NCI-H524 treated with DMSO at 0.1 percent for 48 hours (cell line): ENCODE measurements at places on chromosomes 5 and 9.

DNA sequence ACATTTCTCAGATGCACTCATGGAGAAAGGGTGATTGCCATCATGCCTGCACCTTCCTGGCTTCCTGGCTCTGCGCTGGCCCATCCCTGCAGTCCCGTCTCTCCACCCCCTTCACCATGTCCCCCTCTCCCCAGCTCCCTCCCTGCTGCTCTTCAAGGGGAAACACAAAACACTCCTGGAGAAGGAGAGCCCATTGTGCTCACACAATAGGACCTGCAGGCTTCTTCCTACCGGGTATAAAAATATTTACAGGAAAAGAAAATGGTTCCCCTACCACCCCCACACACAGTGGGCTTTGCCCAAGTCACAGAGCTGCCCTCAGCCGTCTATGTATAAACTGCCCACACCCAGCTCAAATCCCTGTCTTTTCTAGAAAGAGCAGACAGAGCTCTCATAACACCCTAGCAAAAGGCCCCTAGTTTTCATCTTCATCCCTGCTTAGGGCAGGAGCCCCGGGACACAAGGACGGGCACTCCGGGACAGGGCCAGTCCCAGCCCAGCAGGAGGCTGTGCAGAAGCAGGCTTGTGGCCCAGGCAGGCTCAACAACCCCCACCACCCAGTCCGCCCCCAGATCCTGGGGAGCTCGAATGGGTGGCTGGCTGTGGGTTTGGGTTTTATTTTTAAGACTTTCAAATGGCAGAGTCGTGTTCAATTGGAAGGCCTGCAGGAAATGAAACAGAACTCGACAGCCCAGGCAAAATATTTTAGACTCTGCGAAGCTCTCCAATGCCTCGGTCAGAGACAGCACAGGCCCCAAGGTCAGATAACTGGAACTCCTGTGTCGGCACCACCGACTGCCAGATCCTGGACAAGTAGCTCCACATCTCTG lies 77.3 kb downstream of the LRSAM1 start:
- no peak for DNase-seq

DNA sequence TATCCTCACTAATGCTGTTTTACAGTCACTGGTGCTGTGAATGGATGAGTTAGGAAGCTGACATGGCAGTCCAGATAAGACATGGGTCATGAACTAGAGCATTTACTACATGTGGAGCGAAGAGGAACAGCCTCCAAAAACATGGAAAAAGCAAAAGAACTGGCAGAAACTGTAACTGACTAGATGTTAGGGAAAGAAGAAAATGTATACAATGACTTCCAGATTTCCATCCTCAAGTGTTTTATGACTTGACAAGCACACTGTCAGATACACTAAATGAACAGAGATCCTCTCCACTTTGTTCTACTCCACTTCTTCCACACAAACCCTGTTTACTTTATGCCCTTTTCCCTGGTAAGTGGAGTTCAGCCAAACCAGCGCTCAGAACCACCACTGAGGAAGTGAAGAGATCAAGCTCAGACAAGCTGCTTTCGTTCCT lies 11.5 kb downstream of the HMGCS1 start:
- DNase-seq: no peak

DNA sequence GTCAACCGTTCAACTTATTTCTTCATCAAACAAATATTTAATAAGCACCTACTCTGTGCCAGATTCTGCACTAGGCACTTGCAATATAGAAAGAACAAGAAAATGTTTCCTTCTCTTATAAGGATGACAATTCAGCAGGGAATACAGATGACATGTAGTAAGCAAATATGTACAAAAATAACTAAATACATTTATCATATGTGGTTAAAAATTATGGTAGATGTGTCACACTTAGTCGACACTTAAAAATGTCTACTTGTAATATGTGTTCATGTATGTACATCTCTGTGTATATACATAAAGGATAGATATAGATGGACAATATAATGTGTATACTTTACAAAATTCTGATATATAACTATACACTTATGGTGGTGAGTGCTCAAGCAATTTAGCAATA lies 417.0 kb upstream of the MEF2C start:
- DNase-seq: no peak

GRCh38 chr5:170336065-170336464 lies 38.5 kb upstream of the LCP2 start:
- no peak for DNase-seq

- DNase-seq: no peak
Measured at GRCh38 chr5:80834710-80835109, 125.5 kb upstream of the RASGRF2 start.

DNA sequence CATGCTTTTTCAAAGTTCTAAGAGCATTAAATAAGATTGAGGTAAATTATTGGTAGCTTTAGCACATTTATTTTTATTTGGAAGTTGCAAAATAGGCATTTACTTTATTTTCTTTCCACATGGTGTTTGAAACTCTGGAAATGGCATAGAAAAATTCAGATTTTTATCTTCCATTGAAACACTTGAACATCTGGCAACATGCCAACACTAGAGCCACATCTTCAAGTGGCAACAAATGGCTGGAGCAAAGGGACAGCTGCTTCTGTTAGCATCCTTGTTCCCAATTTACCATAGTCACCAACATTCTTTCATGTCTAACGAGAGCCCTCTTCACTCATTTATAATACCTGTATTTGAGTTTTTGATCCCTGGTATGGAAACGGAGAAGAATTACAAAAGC lies 539.9 kb downstream of the ZNF608 start:
- peak; percentile 44 for DNase-seq

- no peak for DNase-seq
Measured at GRCh38 chr9:101477214-101477613, 41.6 kb upstream of the ALDOB start.

GRCh38 chr9:79567671-79568098 lies 4.1 kb upstream of the TLE4 start:
- no peak for DNase-seq

- DNase-seq: no peak
Measured at GRCh38 chr9:87529671-87530070, 32.0 kb downstream of the DAPK1 start.

DNA sequence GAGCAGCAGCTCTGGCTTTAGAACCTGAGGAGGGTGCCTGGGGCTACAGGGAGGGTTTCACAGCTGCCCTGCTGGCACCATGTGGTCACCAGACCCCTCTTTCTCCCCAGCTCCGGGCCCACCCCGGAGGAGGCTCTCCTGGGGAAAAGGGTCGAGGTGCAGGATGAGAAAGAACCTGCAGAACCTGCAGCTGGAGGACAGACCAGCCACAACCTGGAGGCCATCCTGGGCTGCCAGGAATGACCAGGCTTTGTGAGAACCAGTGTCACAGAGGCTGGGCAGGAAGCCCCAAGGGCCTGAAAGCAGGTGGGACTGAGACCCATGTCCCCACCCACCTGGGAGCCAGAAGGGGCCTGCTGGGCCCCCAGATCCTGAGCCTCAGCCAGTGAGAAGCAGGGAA lies 23.0 kb downstream of the SEMA4D start:
- no peak for DNase-seq

- DNase-seq: no peak
Measured at GRCh38 chr9:115599898-115600297, 481.9 kb upstream of the TNC start.

- peak; percentile 63 for DNase-seq
Measured at GRCh38 chr9:85377731-85378289, 363.9 kb downstream of the AGTPBP1 start.

- no peak for DNase-seq
Measured at GRCh38 chr5:177546258-177546741, 8.1 kb downstream of the FAM193B start.

- DNase-seq: no peak
Measured at GRCh38 chr5:132774896-132775295, 2.1 kb downstream of the SEPTIN8 start.

- no peak for DNase-seq
Measured at GRCh38 chr9:137316012-137316981, 14.2 kb upstream of the NRARP start.

- DNase-seq: no peak
Measured at GRCh38 chr9:81256368-81256767, 433.0 kb downstream of the TLE1 start.

DNA sequence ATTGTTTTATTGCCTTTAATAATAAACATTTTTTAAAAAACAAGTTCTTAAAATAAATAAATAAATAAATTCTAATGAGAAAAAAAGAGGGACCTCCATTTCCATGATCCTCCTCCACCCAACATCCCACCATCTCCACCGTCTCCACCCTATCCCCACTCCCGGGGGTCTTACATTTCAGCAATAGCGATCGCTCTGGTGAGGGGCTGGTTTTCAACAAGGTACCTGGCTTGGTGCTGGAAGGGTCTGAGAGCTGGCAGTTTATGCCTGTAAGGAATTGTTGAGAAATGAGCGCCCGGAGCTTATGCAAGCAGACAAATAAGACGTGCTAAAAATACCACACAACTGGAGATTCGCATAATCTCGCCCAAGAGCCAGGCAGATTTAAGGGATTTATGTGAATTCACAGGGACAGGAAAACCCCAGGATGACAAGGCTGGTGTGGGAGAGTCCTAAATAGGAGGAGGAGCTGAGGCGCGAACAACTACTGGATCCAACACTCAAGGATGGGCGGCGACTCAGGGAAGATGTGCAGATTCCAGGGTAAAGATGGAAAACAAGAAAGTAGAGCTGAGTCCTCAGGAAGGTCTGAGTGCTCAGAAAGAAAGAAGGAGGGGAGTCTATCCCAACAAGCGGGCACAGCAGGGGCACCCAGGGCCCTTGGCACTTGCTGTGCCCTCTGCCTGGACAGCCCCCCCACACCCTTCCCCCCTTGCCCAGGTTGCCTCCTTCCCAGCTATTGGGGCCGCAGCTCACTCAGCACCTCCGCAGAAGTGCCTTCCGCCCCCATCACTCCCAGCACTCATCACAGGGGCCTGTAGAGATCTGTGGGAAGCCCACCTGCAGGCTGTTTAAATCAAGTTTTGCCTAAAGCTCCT lies 27.0 kb downstream of the TRIM14 start:
- no peak for DNase-seq

DNA sequence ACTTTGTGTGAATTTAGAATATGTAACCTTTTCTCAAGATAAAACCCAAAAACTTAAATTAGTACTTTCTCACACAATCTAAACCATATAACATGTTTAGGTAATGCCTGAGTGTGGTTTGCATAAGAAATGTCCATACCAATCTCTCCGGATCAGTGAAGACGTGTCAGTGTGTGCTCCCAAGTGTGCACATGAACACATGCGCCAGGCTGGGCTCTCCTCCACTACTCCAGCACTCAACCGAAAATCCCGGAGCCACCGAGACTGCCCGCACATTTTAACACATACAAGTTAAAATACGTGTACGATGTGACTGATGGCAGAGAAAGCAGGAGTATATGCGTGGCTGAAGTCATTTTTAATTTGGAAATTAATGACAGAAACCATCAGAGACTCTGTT lies 658.4 kb downstream of the EFNA5 start:
- DNase-seq: no peak
